ENCODE measurements at places on chromosomes 7 and 10. TPM values are rescaled to one million over a fixed set of nuclear protein-coding genes. Genes with fewer than 3 reads are reported as not detected.
A peak's percentile ranks its signal among the peaks of the same experiment; 100 is the strongest.

GRCh38 chr7:70069977-70070376 lies 471.7 kb downstream of the AUTS2 start:
- no peak for DNase-seq

DNA sequence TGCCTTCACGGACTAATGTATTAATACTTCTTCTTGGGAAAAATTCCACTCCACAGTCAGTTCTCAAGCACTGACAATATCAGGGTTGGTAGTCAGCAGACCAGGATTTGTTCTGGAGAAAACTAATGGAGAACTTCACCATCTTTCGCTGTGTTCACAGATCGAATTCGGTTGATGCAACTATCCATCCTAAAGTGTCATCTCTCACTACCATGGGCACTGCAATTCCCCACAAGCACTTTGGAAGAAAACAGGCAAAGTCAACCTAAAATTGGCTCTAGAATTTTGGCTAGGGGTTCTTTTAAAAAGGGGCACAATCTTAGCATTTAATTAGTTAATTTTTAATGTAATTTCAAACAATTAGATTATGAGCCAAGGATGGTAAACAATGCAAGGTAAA lies 164.4 kb downstream of the HGF start:
- DNase-seq: no peak

- DNase-seq: no peak
Observed at GRCh38 chr7:22784346-22784745, 38.3 kb downstream of the TOMM7 start.

DNA sequence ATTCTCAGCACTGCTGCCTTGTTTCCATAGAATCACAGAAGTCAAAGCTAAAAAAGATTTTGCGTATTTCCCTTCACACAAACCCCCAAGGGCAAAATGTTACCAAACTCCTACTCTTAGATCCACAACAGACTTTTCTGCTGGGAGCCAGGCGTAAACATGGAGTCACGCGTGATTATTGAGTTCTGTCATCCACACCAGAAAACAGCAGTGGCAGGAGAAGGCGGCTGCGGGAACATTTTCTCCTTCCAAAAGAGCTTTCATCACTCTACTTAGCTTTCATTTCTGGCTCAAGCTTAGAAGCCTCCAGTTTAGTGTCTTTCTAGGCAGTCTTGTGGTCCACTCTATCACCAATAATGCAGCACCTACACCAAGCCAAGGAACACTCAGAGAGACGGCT lies 712.9 kb upstream of the NRP1 start:
- no peak for DNase-seq

DNA sequence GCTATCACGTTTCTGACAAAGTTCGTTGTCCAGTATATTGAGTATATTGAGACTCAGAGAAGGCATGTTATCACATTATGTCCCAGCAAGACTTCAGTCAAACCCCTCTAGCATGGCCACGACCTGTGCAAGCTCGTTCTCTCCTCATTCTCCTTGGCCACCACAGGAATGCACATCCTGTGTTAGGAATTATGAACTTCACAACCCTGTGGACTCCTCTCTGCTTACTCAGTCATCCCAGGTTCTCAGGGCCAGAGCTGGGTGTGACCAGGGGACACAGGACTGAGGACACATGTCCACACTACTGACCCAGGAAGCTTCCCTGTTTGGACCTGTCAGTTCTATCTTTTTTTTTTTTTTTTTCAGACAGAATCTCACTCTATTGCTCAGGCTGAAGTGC lies 4.4 kb downstream of the SH2D4B start:
- DNase-seq: no peak

DNA sequence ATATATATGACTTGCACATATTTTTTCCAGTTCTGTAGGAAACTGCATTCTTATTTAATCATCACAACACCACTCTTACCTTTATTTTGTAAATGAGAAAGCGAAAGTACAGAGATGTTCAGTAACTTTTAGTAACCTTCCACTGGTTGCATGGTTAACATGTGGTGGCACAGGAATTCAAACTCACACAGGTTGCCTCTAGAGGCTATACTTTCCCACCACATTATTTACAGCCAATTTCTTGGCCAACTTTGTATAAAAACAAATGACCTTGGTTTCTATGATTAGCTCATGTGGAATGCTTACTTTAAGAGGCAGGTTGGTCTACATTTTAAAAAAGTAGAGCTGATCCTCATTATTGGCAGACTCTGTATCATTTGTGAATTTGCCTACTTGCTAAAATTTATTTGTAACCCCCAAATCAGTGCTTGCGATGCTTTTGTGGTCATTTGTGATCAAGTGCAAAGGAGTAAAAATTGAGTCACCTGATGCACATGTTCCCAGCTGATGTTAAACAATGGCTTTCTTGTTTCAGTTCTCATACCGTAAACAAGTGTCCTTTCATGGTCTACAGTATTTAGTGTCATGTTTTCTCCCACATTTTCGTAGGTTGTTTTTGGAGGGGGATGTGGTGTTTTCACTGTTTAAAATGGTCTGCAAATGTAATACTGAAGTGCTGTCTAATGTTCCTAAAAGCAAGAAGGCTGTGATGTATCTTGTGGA lies 14.8 kb downstream of the BBS9 start:
- DNase-seq: no peak

- no peak for DNase-seq
Observed at GRCh38 chr10:82438277-82438676, 563.3 kb downstream of the NRG3 start.

DNA sequence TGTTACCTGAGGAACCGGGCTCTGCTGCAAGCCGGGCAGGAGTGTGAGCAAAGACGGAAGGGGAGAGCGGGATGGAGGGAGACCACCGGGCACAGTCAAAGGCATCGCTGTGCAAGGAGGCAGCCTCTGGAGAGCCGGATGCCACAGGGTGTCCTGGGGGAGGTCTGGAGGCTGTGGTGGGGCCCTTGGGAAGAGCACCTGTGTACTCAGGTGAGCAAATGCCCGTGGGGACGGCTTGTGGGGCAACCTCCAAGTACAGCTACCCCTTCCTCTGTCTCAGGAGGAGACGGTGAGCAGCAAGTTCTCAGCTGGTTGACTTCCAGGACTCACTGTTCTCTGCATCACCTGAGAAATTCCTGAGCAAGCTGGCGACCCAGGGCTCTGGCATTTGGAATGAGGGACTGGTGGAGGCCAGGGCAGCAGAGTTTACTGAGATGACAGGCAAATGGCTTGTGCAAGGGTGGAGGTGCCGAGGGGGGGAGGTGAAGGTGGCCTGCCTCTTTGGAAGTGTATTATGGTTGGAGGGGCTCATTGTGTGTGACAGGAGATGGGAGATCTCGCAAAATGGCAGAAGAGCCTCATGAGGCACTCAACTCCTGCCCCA lies 345.2 kb upstream of the SHH start:
- no peak for DNase-seq

GRCh38 chr10:28839600-28840007 lies 162.3 kb downstream of the BAMBI start:
- DNase-seq: peak; percentile 71

TAS2R5 gene
- 1.9 TPM for polyA plus RNA-seq

EBLN1 gene
- polyA plus RNA-seq: not detected

PTPRZ1 gene
- polyA plus RNA-seq: 1.9 TPM

NKX1-2 gene
- polyA plus RNA-seq: not detected

HOXA13 gene
- polyA plus RNA-seq: not detected

LAMB1 gene
- polyA plus RNA-seq: 49.2 TPM

Data from ovary (tissue), 10 donors.